ENCODE measurements at places on chromosomes 12 and 14.
A peak's percentile ranks its signal among the peaks of the same experiment; 100 is the strongest.

DNA sequence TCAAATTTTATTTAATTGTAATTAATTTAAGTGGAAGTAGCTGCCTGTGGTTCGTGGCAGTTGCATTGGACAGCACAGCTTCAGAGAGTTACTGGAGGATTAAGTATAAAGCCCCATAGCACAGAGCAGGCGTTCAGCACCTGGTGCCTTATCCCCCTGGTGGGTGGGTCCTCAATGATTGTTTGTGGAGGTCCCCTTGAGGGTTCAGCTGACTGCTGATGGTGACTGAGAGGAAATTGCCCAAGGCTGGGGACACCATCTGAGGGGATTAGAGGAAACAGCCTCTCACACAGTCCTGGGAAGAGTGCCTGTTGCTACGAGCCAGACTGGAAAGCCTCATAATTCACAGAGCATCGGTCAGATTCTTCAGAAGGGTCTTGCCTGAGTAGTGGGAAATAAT lies 83.4 kb upstream of the NOS1 start:
- no peak for DNase-seq

- DNase-seq = no peak
Measured at GRCh38 chr14:77343662-77344061, 22.8 kb downstream of the GSTZ1 start.

- DNase-seq = no peak
Measured at GRCh38 chr12:116336542-116337065, 59.1 kb upstream of the MED13L start.

GRCh38 chr12:81998761-81999378 lies 239.7 kb upstream of the PPFIA2 start:
- DNase-seq = no peak

- no peak for DNase-seq
Measured at GRCh38 chr12:89537389-89537788, 11.5 kb upstream of the POC1B start.

DNA sequence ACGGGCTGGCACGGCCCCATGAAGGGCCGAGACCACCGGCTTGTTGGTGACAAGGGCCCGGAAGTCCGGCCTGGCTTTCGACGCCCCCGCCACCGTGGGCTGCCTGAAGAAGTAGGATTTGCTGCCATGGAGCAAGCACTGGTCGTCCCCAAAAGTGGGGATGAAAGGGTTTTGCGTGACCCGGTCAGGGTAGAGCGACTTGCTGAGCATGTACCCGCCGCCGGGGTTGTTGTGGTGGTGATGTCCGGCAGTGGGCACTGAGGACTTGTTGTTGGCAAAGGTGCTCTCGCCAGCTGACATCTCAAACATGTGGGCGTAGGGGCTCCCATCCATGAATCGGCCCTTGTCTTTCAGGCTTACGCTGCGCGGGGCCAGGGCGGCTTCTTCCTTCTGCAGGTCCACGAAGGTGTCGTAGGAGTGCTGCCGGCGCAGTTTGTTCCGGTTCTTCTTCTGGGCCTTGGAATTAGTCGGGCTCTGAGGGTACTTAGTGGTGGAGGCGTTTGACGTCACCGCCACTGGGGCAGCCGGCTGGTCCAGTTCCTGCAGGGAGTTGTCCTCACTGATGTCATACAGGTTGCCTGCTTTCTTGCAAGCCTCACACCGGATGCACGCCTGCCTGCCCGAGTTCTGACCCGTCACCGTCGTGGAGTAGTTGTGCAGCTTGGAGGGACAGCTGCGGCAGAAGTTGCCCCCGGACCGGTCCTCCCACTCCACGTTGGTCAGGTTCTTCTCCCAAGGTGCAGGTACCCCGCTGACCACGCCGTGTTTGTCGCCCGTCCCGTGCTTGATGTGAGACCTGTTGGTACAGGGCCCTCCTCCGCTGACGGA lies 366.6 kb downstream of the EMP1 start:
- DNase-seq = no peak

DNA sequence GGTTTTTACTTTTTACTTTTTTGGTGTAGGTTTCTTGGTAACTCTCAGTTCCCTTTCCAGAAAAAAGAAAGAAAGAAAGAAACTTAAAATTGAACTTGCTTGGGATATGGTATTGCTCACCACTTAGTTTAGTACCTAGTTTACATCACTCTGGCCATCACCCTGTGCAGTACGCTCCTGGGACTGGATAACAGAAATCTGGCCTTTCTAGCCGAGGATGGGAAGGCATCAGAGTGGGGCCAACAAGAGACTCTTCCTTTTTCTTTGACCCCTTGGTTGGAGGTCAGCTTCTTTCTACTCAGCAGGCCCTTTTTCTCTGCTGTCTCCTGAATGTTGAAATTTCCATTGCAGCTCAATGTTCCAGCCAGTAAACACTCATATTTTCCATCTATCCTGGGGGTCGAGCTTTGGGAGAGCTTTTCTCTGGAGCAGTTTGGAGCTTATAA lies 156.6 kb downstream of the TGFB3 start:
- no peak for DNase-seq

DNA sequence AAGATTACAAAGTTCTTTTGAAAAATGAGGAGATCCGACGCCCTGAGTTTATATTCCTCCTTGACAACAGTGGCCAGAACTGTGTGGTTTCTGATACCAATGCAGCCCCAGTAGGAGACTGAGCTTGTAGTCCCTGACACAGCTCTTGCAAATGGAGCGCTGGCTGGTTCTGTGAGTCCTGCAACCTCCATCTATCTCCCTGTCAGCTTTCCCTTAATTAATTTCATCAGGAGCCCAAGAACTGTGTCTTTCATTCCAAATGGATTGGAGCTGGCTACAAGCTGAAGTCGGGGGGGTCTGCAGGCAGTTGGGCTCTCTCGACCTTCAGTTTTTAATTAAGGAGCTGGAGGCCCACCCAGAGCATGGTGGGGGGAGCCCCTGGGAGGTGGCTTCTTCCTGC lies 160.6 kb downstream of the ADGRD1 start:
- no peak for DNase-seq

DNA sequence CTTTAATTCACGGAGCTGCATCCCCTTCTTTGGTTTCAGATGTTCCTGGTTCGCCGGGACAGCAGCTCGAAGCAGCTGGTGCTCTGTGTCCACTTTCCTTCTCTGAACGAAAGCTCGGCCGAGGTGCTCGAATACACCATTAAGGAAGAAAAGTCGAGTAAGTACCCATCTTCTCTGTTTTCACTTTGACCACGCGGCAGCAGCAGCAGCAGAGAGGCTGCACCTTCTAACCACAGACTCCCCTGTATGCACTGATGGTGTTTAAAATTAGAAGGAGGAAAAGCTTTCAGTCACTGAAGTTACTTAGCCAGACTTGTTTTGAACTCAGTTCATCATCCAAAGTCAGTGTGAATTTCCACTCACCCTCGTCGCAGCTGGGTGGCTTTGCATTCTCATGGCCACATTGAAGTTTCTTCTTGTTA lies 63.8 kb downstream of the RIN3 start:
- DNase-seq = no peak

GRCh38 chr12:47886510-47887240 lies 18.1 kb downstream of the VDR start:
- no peak for DNase-seq

GRCh38 chr14:90850487-90850886 lies 34.3 kb upstream of the TTC7B start:
- DNase-seq = peak; percentile 59

- DNase-seq = no peak
Measured at GRCh38 chr12:131808744-131809371, 19.3 kb upstream of the MMP17 start.

DNA sequence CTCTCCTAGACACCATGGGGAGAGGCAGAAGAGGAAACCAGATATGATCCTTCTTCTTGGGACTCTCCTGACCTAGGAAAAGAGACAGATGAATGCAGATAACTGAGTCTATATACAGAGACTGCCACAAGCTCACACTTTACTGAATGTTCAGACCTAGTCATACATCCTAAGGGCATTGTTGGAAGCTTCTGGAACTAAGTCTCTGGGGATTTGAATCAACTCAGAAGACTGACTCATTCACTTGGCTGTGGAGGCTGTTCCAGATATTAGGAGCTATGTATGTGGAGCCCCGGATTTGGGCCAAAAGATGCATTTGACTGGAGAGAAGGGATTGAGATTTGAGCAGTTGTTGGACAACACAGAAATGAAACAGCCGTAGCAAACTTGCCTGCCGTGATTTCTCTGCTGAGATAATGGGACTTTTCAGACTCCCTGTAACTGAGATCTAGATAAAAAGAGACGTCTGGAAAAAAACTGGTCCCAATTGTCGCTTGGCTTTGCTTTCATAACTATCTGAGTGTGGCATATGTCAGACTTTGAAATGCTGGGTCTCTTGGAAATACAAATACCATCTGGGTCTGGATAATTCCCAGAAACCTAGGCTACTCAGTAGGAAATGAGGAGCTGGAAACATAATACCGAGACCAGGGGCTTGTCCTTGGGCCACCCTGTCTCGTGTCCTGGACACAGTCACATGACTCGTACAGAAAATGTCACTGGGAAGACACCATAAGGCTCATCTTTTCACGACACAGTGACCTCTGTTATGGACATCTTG lies 396.8 kb downstream of the NUAK1 start:
- DNase-seq = no peak

- no peak for DNase-seq
Measured at GRCh38 chr14:20002319-20002718, 356 bp downstream of the OR4Q2 start.

GRCh38 chr12:38785381-38785780 lies 120.0 kb downstream of the CPNE8 start:
- no peak for DNase-seq

DNA sequence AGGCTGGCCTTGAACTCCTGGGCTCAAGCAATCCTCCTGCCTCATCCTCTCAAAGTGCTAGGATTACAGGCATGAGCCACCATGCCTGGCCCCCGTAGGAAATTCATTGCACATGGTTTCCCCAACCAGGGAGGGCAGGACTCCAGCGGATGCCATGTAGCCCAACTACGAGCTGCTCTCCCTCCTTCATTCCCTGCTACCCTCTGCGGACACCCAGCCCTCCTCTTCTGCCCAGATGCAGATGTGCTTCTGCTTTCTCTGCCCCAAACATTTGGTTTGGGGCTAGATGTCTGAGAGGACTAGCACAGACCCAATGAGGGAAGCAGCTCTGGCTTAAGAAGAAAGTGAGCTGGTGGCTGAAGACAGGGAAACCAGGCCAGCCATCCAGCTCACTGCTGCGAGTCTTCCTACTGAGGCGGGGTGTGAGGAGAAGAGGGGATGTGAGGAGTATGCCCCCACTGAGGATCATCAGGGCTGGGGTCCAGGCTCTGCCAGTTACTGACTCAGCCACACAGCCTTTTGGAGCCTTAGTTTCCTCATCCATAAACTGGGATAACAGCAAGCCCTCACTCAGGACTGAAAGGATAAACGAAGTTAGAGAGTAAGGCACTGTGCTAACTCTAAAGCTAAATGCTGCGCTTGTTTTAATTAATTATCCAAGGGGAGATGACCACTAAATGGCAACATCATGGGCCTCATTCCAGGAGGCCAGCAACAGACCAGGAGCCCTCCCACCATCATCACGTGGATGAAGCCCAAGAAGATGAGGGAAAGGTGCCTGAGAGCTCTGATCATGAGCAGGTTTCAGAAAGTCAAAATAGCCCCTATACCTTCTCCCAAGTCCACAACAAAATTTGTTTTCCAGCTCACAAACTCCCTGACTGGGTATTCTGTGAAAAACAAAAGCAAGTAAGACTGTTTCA lies 10.9 kb downstream of the CTDSP2 start:
- no peak for DNase-seq

- DNase-seq = peak; percentile 90
Measured at GRCh38 chr12:104456417-104456949, at the start of gene CHST11. Gene CHST11 (plus strand): TSS chr12:104456948.

GRCh38 chr14:69439521-69440270 lies 41.2 kb downstream of the SLC39A9 start:
- no peak for DNase-seq

DNA sequence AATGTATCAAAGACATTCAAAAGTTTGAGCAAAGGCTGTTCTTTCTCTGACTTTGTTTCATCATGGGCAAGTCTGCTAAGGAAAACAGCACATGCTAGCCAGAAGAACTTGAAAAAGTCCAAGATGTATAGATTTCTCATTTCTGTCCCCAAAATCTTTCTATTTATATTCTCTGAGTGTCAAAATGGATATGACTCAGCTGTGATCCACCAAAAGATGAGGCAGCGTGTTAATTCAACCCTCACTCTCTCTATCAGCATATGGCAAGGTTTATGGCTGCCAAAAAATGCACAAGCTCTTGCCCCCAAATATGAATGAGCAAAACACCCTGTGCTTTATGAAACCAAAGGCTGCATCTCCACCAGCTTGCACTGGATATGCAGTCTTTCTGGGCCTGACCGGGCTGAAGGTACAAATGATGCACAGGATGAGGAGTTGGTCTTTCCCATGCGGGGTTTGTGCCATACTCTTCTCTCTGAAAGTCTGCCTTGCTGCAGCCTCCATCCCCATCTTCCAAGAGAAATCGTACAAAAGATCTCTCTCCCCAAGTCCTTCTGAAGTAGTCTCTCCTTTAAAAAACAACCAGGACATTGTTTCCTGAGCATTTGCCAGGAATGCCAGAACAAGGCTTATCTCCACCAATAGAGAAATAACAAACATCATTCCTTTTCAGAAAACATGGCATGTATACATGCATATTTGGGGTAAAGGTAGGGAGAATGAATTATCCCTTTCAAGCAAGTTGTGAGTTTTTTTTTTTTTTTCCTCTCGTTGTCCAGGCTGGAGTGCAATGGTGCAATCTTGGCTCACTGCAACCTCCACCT lies 203.4 kb downstream of the TMX1 start:
- DNase-seq = no peak

DNA sequence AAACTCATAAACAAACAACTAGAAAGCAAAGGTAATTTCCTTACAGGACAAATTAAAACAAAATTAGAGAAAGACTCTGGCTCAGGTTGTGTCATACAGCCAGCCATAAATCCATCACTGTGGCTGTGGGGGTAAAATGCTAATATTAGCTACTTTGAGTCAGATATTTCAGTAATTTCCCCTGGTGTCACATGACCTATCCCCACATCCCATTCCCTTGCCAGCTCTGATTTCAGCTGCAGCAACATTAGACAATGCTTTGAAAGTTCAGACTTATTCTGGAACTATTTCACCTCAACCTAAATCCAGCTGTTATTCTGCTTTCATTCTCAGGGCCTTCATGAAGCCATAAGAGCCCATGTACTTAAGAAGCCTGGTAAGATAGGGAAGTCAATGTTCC lies 55.3 kb downstream of the RPL10L start:
- no peak for DNase-seq

- no peak for DNase-seq
Measured at GRCh38 chr12:45648070-45648469, 81.4 kb upstream of the ARID2 start.

DNA sequence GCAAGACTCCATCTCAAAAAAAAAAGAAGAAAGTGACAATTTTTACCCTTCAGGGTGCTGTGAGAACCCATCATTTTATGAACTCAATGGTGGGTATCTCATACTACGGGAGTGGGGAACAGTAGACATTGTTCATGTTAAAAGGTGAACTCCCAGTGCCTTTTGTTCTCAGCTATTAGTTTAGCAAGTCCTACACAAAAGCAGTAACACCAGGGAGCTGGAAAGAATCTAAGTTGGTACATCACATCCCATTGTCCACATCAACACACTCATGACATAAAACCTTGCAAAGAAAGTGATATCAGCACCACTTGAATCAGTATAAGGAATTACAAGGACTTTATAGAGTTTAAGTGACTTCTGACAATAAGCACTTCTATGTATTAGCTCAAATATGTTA lies 47.4 kb upstream of the ABCC9 start:
- DNase-seq = no peak

All from endothelial cell (in vitro differentiated cells).